ENCODE measurements at places on chromosomes 16 and 17.

DNA sequence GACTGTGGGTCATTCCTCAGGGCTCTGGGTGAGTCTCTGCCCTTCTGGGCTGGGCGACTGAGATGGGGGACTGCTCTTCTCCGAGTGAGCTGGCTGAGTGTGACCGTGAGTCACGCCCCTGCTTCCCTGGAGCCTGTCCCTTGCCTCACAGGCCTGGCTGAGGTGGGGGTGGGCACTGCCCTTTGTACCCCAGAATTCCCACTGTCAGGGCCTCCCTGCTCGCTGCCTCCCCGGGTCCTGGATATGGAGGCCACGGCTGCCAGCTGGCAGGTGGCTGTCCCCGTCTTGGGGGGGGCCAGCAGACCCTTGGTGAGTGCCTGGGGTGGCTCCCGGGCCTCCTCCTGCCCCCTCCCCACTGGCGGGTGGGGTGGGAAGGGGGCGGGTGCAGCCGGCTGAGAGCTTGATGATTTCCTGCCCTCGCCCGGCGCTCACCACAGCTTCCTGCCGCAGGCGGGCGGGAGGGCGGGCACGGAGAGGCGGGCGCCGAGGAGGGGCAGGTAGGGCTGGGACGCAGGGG is at the start of gene LAT:
TSS of gene LAT (plus strand) at position 434 of the 517 bp plus-strand sequence. CDS start 366 bp downstream, outside the sequence.
- no peak for DNase-seq

GRCh38 chr16:89455178-89455577 is 35.2 kb downstream of the ANKRD11 start:
- no peak for DNase-seq

DNA sequence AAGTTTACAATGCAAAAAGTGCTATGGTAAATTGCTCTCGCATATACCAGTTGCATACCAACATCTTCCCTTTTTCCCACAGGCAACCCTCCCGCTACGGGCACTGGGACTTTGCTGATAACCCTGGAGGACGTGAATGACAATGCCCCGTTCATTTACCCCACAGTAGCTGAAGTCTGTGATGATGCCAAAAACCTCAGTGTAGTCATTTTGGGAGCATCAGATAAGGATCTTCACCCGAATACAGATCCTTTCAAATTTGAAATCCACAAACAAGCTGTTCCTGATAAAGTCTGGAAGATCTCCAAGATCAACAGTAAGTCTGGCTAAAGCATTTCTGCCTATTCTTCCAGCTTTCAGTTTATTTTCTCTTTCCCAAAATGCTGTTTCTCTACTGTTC is 27.9 kb upstream of the HSBP1 start:
- no peak for DNase-seq

- DNase-seq: no peak
These were observed 879 bp upstream of the LRRC75A start for GRCh38 chr17:16492613-16493530.

DNA sequence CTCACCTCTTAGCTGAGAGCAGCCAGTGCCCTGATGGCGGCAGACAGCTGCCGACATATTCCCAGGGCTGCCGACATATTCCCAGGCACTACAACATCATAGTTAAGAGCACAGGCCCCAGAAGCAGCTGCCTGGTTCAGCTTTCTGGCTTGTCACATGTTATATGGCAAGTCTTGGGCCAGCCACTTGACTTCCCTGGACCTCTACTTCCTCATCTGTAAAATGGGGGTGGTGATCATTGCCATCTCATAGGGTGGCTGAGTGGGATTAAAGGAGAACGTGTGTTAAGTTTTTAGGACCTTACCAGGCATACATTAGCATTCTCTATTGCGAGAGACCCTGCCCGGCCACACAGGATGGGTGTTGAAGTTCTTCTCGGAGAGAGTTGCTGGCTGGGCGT is 19.1 kb downstream of the CDIPT start:
- DNase-seq: no peak

- DNase-seq: no peak
These were observed 2.6 kb upstream of the SRL start for GRCh38 chr16:4244254-4245076.

DNA sequence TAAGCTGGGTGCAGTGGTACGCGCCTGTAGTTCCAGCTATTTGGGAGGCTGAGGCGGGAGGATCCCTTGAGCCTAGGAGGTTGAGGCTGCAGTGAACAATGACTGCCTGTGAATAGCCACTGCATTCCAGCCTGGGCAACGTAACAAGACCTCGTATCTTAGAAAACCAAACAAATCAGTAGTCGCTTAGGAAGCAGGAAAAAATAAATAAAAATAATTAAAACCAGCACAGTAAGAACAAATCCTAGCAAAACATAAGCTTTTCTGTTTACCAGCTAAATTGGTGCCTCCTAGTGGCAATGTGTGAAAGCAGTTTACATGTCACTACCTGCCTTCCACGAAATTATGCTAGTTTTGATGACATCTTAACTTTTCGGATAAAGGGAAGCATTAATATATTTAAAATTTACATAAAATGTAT is 1.3 kb downstream of the ARMC5 start:
- DNase-seq: no peak

DNA sequence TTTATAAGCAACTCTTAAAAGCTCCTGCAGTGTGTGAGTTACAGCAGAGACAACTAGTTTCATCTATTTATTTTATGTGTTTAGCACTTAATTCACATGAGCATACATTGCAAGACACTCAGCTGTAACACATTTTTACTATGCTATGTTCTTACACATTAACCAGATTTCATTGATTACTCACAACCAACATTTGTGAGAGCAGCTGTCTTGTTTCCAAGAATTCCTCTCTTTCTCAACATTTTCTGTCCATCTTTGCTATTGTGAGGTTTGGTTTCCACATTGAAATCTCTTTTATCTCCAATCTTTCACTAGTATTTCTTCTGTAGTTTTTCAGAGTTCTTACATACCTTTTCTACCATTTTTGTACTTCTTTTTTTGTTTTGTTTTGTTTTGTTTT is 51.2 kb downstream of the COPRS start:
- no peak for DNase-seq

DNA sequence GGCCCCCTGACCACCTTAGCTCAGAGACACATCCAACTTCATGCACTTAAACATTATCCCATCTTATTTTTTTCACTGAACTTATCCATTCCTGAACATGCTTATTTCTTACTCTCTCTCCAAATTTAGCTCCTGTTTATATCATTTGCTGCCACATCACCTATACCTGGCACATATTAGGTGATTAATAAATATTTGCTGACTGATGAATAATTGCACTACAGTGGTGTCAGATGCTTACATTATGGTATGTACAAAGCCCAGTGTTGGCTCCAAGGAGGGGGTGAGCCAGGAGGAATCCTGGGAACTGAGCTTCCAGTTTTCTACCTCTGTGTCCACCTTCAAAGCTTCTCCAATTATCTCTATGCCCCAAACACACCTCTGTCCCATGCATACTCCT is 124.0 kb upstream of the PMFBP1 start:
- DNase-seq: no peak

DNA sequence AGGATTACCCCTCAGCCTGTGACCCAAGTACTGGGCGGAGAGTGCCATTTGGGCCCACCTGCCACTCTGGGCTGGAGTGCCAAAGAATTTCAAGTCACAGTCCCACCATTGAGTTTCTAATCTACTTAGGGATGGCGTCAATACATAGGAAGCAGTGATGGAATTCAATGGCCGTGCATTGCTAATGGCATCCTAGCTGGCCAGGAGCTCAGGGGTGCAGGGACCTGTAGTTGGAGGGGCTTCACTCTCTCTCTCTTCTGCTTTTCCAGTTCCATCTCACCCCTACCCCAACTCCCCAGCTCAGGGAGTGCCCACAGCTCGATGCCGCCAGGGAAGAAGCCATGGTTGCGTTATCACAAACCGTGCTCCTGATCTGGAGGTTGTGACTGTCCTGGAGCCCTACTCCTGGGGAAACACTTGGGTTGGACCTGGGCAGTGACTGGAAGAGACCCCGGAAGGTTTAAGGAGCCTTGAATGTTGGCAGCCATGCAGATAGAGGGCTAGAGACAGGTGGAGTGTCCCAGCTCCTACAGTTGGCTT is 2.4 kb downstream of the MMP15 start:
- DNase-seq: no peak

Measured in keratinocyte (primary cell).